Psoas muscle (tissue), 8 donors: ENCODE measurements at places on chromosomes 4 and X.

DNA sequence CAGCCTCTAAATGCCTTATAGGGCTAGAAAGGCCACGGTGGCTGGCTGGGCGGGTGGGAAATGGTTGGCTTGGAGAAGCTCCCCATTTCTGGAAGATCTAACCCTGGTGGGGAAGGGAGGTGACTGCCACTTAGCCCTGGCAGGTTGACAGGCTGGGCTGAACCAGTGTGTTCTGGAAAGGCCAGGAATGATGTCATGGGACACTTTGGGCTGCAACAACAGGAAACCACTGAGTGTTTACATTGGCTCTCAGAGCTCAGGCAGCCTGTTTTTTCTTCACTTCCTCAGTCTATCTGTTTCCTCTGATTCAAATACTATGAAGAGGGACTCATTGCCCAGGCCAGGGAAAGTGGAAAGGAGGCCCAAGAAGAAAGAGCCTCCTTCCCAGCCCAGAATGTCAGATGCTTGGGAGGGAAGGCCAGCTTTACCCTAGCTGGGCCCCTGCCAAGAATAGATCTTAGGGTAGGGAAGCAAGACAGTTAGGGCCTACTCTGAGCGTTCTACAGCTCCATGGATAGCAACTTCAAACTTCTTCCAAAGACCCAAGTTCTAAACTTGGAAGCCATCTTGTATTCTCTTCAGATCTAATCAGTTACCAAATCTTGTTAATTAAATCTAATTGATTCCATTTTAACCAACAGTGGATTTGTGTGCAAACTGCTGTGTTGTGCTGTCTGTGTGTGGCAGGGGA lies 65.8 kb upstream of the MSN start:
- peak; percentile 88 for DNase-seq

- no peak for DNase-seq
Observed at GRCh38 chr4:99356992-99357391, 4.4 kb upstream of the ADH1C start.

DNA sequence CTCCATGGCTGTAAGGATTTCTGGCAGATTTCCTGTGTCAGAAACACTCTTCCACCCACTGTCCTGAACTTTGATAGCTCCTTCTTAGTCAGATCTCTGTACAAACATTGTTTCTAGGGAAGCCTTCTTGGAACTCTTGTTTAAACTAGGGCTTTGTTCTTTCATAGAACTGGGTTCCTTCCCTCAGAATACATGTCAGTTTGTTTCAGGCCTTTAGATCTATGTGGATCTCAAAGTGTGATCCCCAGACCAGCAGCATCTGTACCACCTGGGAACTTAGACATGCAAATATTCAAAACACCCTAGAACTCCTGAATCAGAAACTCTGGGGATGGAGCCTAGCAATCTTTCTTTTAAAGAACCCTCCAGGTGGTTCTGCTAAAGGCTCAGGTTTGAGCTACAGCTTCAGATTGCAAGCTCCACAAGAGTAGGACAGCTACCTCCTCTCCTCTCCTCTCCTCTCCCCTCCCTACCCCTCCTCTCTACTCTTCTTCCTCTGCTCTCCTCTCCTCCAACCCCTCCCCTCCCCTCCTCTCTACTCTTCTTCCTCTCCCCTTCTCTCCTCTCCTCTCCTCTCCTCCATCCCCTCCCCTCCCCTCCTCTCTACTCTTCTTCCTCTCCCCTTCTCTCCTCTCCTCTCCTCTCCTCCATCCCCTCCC lies 12.7 kb downstream of the RASSF6 start:
- DNase-seq = no peak

DNA sequence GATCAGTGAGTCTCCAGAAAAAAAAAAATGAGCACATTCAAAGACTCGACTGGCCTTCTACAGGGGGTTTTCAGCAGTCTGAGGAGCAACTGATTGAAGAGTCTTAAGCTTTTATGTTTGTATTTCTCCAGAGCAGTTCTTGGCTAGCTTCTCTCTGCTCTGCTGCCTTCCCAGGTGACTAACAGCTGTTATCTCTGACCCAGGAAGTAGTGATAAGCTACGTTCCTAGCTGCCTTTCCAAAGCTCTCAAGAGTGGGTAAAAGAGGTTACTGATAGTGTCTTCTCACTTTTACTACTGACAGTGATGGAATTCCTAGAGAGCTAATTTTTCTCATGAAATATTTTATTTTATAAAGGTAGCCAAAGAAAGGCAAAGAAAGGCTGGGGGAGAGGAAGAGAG lies 66.6 kb downstream of the ENOX2 start:
- no peak for DNase-seq
